ENCODE measurements at places on chromosomes 6 and 20.

GRCh38 chr20:8656335-8656734 lies 412.6 kb upstream of the PLCB4 start:
- no peak for DNase-seq

- DNase-seq, result no peak
Measured at GRCh38 chr6:38151580-38152500, 332.3 kb downstream of the ZFAND3 start.

- no peak for DNase-seq
Measured at GRCh38 chr6:125132058-125132457, 21.5 kb upstream of the TPD52L1 start.

DNA sequence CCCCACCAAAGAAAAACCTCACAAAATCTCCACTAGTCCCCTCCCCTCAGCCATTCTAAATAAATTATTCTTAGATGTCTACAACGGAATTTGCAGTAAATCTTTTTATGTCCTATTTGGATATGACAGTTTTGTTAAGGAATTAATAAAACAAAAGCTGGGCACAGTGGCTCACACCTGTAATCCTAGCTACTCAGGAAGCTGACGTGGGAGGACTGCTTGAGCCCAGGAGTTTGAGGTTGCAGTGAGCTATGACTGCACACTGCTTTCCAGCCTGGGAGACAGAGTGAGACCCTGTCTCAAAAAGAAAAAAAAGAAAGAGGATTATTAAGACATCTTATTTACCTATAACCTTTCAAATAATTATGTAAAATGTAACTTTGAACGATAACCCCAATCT lies 165.4 kb downstream of the SLC16A10 start:
- no peak for DNase-seq

DNA sequence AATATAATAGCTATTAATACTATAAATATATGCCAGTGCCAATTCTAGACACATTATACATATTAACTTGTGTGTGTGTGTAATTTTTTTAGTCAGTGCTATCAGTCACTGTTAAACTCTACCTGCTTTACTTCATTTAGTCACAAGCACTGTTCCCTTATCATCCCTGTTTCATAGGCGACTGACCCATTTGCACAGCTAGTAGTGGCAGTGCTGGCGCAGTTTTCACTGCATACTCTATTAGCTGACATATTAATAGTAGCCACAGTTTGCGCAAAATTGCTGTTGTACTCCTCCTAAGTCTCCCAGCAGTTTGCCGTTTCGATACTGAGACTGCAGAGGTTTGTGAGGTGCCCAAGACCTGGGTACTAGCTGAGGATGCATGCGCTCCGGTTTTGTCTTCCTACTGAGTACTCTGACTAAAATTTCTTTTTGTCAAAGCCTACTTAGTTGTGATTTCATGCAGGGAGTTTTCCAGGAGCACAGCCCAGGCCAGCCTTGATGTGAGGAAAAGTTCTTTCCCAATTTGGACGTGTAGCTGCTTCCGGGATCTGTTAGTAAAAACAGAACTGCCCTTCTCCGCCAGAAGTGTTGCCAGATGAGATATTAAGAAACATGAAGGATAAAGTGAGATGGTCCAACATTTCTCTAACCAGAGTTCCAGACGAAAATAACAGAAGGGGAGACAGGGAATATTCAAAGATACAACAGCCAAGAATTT lies 5.6 kb downstream of the BAG2 start:
- DNase-seq, result no peak

GRCh38 chr20:41422953-41423352 lies 56.3 kb upstream of the EMILIN3 start:
- no peak for DNase-seq

- no peak for DNase-seq
Measured at GRCh38 chr6:143731789-143732188, 54.0 kb downstream of the PHACTR2 start.

DNA sequence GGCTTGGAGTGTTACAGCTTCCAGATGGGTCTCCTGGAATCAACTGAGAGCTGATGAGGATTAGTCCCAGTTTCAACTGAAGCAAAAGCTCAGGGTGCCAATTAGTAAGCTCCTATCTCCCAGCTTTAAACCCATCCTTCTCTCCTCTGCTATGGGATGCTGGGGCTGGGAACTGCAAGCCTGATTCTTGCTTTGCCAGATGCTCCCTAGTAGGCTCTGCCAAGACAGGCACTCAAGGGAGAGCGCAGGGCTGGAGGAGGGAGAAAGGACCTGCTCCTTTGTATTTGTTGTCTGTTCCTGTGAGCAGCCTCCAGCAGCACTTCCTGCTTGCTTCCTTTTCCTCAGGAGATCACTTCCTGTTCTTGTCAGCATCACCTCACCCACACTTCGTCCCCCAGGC lies 309.7 kb downstream of the KIF16B start:
- DNase-seq, result no peak

GRCh38 chr20:5146871-5147592 lies 20.2 kb downstream of the CDS2 start:
- DNase-seq, result no peak

DNA sequence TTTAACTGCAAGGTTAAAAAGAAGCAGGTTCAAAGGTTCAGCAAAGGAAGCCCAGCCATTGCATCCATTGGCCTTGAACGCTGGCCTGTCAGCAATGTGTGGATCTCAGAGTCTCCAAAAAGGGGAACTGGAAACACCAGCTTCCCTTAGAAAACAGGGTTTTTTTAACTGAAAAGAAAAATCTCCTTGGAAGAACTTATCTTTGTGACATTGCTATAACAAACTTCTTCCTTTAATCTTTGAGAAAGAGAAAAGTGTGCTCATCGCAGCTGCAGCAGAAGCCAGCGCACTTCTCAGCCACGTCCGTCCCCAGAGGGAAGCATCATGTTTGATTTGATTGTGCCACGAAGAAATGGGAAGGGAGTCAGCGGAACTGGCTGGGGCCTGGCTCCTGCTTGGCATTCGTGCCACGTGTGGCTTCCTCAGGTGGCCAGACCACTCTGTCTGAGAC lies 215.0 kb downstream of the SYNDIG1 start:
- DNase-seq, result no peak

- DNase-seq, result no peak
Measured at GRCh38 chr20:12699374-12700228, 309.2 kb upstream of the SPTLC3 start.

- DNase-seq, result no peak
Measured at GRCh38 chr6:32603888-32604287, 14.2 kb upstream of the HLA-DRB1 start.

DNA sequence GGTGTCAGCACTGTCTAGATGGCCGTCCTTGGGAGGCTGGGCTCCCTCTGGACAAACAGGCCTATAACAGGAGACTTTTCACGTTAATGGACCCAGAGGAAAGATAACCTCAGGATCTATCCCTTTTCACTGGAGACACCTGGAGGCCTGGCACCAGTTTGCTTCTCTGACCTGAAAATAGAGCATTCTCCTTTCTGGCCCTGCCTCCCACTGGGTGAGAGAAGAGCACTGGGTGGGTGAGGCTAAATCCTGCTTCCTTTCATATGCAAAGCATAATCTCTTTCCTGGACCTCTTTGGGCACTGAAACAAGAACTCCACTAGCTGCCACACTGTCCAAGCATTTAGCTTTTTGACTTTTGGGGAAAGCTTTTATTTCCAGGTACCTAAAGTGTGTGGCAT lies 78.3 kb downstream of the FOXO3 start:
- DNase-seq, result no peak

DNA sequence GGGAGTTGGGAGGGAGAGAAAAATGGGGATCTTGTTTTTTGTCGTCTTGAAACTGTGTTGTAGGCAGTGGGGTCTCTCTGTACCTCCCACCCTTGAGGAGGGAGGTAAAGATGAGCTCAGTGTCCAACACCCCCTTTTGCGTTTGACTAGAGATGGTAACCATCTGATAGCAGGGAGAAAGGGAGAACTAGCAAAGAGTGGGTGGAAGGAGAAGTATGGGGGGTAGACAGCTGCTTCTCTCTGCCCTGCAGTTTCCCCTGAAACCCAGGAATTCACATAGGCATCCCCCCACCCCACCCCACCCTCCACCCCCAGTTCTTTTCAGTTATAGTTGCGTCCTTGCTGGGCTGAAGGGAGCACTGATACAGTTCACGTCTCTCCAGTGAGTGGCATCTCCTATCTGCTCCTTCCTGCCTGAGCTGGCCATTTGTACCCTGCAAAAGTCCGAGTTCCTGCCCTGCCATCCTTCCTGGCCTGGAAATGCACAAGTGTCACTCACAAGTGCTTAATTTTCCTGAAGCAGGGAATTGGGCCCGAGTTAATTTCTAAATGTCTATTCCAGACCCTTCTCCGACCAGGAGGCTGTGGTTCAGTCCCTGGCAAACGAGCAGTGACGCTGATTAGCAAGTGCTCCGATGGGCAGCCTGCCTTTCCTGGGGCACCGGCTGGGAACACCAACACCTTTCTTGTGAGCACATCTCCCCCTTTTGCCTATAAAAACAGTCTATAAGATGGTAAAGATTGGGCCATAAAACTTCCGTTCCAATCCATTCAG lies 1.5 kb downstream of the SIRPA start:
- DNase-seq, result no peak

- no peak for DNase-seq
Measured at GRCh38 chr6:146498309-146498708, 45.3 kb upstream of the RAB32 start.

DNA sequence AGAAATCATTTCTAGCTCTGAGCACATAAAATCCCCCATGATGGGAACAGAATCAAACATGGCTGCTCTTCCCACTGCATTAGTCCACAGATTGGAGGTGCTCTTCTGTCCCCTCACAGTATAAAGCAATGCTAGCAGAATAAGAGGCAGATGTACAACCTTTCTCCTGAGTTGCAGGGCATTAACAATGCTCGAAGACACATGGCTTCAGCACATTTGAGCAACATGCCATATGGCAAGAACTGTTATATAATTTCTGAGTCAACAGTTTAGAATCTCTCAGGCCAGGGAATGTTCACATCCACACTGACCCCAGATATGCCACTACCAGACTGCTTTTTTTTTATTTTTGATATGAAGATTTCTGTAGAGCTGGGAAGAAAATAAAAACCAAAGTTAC lies 119.6 kb downstream of the KIF13A start:
- DNase-seq, result no peak

DNA sequence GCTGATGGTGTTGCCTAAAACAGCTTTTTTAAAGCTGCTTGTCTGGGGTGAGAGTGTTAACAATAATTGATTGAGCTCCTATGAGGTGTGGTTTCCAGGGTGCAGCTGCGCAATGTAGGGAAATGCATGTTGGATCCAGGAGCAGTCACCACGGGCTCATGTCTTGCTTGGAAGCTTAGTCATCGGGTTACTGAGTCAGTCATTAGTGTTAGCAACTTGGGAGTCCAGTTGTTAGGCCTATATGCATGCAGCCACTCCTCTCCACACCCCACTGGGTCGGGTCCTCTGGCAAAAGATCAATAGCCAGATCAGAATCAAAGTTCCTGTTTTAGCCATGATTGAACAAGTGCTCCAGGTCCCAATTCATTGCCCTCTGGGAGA lies 271.7 kb upstream of the CHD6 start:
- no peak for DNase-seq

- no peak for DNase-seq
Measured at GRCh38 chr6:156598855-156599180, 178.4 kb upstream of the ARID1B start.

GRCh38 chr6:128844598-128844997 lies 38.3 kb upstream of the LAMA2 start:
- no peak for DNase-seq

GRCh38 chr6:33983109-33983716 lies 162.7 kb downstream of the GRM4 start:
- no peak for DNase-seq

All from activated CD4-positive, alpha-beta T cell treated with anti-CD3 and anti-CD28 coated beads, Interleukin-2, amount 50 U/mL, for 4 hours (primary cell).